ENCODE measurements at places on chromosomes 1 and 21.

DNA sequence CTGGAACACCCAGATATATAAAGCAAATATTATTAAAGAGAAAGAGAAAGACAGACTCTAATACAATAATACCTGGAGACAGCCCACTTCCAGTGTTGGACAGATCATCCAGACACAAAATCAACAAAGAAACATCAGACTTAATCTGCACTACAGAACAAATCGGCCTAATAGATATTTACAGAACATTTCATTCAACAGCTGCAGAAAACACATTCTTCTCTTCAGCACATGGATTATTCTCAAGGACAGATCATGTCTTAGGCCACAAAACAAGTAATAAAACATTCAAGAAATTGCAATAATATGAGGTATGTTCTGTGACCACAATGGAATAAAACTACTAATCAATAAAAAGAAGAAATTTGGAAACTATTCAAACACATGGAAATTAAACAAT lies 398.3 kb upstream of the DUSP10 start:
- DNase-seq: no peak

DNA sequence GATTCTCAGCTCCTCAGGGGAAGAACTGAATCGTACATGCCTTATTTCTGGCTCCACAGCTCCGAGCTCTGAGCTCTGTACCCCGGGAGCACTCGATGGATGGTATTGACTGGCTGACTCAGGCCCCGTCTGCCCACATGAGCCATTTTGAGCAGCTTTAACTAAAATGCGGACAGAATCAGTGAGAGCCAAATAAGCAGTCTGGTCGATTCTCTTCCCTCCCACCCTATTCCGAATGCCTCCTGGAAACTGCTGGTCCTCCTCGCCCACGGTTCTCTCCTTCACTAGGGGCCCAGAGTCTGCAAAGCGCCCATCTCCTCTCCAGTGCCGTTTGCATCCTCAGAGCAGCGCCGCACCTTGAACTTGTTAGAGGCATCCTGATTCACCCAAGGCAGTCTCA lies 125.9 kb upstream of the IRF2BP2 start:
- DNase-seq: no peak

GRCh38 chr1:85128316-85128715 lies 72.5 kb downstream of the SYDE2 start:
- DNase-seq: no peak

GRCh38 chr1:179817789-179818188 lies 59.8 kb downstream of the TOR1AIP2 start:
- peak; percentile 73 for DNase-seq

- no peak for DNase-seq
Measured at GRCh38 chr1:225670806-225671733, 18.1 kb upstream of the ENAH start.

DNA sequence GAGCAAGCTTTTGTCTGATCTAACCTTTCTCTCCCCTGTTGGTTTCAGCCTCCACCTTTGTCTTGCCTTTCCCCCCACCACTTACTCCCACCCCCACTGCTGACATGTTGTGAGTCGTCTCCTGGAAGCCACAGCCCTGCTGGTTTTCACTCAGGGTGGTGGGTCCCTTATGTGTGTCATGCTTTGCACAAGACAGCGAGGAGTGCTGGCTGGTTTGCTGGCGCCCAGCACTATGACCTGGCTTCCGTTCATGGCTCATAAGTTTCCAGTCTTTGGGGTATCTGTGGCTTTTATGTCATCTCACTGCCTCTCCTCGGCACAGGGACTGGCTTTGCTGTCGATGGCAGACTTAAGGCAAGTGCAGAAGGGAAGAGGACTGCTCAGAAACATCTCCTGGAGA lies 177.7 kb downstream of the KIF26B start:
- DNase-seq: no peak

- DNase-seq: no peak
Measured at GRCh38 chr1:8649027-8649426, 168.4 kb downstream of the RERE start.

- DNase-seq: no peak
Measured at GRCh38 chr1:246004301-246004700, 502.8 kb downstream of the SMYD3 start.

DNA sequence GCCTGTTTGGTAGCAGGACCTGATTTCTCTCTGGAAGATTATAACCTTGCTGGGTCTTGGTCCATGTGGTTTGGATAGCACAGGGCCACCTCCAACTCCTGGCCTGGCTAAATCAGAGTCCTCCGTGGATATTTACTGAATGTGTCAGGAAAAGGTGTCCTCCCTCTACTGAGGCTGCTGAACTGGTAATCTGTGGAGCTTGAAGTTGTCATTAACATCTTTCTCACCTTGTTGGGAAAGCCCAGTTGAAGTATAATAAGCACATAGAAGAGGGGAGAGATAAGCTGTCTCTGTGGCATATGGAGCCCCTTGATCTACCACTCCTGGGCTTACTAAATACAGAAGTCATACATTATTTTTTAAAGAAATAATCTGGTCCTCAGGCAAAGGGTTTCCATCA lies 294.3 kb upstream of the B3GALT2 start:
- no peak for DNase-seq

- no peak for DNase-seq
Measured at GRCh38 chr21:27043377-27043776, 76.5 kb upstream of the ADAMTS5 start.

DNA sequence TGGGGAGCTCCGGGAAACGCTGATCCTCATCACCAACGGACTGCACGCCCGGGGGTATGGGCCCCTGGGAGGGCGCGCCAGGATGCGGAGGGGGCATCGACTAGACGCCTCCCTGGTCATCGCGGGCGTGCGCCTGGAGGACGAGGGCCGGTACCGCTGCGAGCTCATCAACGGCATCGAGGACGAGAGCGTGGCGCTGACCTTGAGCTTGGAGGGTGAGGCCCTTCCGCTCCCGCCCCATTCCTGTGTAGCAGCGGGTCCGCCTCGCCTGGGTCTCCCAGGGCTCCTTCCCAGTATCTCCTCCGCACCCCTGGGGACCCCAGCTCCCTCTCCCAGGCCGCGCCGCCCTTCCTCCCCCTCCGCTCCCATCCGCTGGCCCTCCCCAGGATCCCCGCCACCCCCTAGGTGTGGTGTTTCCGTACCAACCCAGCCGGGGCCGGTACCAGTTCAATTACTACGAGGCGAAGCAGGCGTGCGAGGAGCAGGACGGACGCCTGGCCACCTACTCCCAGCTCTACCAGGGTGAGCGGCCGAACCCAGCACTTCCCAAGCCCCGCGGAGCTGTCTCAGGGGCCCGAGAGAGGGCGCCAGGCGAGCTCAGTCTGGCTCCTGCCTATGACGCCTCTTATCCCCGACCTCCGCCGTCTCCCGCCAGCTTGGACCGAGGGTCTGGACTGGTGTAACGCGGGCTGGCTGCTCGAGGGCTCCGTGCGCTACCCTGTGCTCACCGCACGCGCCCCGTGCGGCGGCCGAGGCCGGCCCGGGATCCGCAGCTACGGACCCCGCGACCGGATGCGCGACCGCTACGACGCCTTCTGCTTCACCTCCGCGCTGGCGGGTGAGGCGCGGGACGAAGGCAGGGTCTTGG lies 5.0 kb downstream of the HAPLN2 start:
- peak; percentile 50 for DNase-seq

GRCh38 chr1:31020007-31020790 lies 45.3 kb downstream of the PUM1 start:
- no peak for DNase-seq

DNA sequence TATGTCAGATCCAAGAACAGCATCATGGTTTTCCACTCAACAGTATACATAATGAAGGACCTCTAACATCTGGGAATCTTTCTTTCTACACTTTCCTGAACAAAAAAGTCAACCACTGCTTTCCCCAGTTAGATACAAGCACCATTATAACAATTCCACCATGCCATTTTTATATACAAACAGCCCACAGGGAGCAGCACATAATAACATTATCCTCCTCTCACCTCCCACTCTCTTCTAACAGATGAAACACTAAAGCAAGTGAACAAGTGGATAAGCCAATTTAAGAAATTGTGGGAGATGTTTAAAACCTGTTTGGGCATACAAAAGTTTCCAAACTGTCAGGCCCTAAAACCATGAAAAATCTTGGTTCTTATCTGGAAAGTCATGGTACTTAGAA lies 29.4 kb upstream of the PRRC2C start:
- no peak for DNase-seq

DNA sequence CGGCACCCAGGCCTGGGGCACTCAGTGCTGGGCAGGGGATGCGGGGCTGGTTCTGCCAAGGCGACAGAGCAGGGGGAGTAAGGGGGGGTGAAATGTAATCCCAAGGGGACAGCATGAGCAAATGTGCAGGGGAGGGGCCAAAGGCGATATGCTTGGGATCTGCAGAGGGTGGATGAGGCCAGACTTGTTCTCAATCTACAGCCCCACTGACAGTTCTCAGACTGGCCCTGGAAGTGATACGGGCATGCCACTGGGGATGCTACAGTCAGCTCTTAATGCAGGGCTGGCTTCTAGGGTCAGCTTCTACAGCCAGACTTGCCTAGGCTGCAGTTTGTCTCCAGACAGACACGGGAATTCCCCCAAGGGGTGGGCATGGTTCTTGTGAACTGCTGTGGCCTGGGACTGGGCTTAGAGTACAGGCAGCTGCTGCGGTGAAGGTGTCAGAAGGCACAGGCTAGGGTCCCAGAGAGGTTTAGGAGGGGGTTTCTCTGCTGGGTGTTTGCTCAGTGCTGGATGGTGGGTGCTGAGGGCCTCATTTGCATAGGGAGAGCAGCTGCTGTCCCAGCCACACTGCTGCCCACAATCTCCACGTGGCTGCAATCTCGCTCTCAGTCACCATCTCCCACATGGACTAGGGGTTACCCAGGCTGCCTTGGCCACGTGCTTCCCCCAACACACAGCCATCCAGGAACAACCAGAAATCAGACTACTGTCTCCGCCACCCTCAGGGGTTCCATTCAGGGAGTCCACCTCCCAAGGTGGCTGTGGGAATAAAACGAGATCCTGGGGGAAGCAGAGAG lies 190.1 kb downstream of the HIVEP3 start:
- DNase-seq: no peak

- DNase-seq: no peak
Measured at GRCh38 chr1:180504186-180504585, 1.8 kb upstream of the ACBD6 start.

DNA sequence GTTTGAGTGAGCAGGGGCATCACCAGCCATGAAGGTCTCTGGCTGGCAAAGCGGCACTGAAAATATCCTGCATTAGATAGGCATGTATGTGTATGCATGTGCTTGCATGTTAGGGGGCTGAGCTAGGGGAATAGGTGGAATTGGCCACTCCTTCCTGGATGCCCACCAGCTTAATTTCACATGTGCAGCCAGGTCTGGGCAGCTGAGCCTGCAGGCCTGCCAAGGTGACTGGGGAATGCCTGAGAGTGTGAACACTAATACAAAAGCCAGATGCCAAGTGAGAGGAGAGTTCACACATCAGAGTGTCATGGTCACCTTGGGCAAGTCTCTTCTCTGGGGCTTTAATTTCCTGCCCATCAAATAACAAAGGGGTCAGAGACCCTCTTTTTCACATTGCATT lies 155.9 kb downstream of the HIVEP3 start:
- no peak for DNase-seq

- no peak for DNase-seq
Measured at GRCh38 chr1:33360367-33360766, 39.5 kb upstream of the A3GALT2 start.

DNA sequence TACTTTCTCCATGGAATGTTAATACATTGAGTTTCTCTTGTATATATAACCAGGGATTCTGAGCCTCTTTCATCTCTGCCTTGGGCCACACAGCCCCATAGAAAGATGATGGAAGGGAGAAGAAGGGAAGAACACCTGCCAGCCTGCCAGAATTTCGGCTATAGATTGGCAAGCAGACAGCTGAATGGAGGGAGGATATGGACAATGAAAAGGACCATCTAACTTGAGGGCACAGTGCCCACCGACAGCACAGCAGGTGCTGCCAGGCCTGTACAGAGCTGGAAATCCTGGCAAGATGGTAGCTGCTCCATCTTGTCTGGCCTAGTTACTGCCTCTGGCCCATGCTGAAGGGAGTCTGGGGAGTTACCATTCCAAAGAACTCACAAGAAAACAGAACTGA lies 244.3 kb downstream of the FGGY start:
- no peak for DNase-seq

DNA sequence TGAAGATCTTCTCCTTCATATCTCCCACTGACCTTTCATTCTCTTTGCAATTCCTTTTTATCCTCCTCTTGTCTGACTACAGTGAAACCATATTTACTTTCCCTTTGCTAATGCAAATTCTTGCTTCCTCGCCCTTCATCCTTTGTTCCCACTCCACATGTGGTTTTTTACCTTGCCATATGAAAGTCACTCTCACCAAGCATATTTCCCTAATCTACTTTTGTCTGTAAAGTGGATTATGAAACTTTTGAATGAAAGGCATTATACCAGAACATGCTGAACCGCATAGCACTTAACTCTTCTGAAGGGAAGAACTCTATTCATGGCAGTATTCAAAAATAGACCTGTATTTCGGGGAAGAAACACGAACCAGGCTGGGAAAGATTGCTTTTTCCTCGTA lies 8.0 kb upstream of the TMPRSS15 start:
- DNase-seq: no peak

DNA sequence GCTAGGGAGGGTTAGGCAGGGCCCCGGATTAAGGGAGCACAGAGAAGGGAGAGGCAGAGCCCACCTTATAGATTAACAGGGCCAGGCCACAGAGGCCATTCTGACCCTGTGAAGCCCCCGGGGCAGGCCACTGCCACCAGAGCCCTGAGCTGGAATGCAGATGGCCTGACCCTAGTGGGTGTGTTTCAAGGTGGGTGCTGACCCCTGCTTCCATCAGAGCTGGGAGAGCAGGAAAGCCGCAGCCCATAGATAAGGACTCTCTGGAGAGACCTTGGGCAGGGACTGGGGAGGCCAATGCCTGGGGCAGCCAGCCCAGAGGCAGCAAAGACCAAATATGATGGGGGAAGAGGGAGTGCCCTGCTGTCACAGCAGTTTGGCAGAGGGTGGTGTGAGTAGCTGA lies 35.9 kb downstream of the NCMAP start:
- no peak for DNase-seq

GRCh38 chr1:199808110-199808870 lies 219.2 kb upstream of the NR5A2 start:
- no peak for DNase-seq

GRCh38 chr1:95582746-95583145 lies 348.7 kb downstream of the RWDD3 start:
- DNase-seq: no peak

DNA sequence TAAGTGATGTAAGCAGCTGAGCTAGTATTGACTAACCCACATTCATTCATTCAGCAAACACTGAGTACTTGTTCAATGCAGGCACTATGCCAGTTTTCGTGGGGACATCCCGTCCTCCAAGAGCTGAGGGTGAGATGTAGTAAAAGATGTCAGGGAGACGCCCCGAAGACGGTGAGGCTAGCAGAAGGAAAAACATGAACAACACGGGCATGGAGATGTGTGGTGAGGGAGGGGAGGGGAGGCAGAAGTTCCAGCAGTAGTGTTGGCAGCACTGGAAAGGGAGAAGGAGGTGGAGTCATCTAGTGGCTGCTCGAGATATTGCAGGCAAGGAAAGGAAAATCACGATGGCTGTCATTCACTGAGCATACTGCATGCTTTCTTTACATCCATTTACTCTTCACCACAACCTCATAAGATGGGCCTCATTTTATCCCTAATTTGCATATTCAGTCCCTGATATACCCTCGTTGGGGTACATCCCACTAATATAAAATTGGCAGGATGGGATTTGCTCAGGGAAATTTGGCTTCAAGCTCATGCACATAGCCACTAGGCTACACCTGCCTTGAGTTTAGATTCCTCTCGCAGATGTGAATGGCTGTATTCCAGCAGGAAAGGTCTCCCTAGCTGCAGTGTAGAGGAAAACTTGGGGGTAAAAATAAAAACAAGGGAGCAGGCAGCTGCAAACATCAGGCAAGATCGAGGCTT lies 14.5 kb downstream of the PDZK1IP1 start:
- peak; percentile 43 for DNase-seq

- DNase-seq: no peak
Measured at GRCh38 chr1:174938281-174939007, 61.3 kb upstream of the CACYBP start.

All from adrenal gland (tissue), 19 donors.